NT2/D1 (cell line): ENCODE measurements at places on chromosomes 5 and 9.

GRCh38 chr5:134153657-134154056 lies 23.1 kb downstream of the SKP1 start:
- DNase-seq, result no peak

GRCh38 chr9:4704129-4704528 lies 24.8 kb downstream of the CDC37L1 start:
- DNase-seq, result no peak

DNA sequence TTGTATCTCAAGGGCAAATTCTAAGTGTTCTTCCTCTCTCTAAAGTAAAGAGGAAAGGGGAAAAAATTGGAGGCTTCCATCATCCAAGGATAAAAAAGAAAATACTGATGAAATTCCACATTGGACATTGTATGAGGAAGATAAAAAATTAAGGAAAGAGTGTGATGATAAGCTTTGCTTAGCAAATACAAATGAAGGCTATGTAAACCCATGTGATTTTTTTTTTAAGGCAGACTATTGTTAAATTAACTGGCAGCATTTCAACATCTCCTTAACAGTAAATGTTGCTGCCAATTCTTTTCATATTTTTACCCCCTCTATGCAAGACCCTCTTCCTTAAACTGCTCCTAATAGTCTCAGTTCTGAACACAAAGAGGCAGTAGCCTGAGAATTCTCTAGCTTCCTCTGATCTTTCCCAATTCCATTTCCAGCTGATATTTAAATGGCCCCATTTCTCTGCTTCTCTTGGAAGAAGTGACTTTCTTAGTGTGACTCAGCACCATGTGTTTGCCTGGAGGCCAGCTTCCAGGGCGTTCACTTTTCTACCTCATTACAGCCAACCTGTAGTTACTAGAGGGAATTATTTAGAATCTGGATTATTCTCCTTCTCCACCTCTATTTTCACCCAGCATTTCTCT lies 159.7 kb downstream of the TLE1 start:
- DNase-seq, result peak; percentile 16

DNA sequence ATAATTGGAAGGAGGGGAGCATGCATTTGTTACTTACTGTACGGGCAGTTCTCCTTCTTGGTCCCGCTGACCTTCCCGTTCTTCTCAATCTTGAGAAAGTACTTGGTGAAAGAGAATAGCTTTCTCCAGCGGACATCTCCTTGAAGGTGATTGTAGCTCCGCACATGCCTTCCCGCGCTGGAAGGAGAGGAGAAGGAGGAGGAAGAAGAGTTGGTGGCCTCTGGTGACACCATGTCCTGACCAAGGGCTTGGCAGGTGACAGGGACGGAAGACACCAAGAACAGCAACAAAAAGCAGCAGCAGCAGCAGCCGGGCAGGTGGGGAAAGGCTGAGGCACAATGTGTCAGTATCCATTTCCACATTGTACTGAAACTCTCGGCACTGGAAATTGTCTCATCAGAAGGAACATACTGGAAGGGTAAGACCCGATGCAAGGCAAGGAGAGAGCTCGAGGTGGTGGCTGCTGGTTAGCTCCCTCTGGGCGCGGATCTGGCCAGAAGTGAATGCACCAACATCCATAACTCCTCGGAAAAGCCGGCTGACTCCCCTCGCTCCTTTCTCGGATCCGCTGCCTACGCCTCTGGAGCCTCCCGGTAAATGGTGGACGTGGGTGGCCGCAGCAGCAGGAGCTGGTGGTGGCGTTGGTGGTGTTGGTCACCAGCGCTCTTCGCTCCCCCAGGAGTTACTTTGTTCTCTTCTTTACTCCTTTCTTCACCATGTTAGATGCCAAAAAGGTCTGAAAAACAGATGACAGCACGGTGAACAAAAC lies 715 bp downstream of the FGF10 start:
- DNase-seq, result no peak

DNA sequence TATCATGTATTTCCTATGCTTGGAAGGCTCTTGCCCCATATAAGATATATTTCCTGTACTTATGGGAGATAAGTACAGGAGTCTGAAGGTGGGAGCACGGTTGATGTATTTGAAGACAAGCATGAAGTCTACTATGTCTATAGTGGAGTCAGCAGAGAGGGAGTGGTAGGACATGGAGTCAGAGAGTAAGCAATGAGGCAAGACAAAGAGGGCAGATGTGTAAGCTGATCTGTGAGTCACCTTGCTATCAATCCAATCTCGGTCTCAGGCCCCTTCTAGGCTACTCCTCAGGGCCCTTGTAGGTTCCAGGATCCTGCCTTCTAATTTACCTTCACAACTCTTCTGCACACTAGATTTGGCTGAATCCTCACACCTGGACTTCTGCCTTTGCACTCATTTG lies 105.5 kb downstream of the MACIR start:
- DNase-seq, result no peak

DNA sequence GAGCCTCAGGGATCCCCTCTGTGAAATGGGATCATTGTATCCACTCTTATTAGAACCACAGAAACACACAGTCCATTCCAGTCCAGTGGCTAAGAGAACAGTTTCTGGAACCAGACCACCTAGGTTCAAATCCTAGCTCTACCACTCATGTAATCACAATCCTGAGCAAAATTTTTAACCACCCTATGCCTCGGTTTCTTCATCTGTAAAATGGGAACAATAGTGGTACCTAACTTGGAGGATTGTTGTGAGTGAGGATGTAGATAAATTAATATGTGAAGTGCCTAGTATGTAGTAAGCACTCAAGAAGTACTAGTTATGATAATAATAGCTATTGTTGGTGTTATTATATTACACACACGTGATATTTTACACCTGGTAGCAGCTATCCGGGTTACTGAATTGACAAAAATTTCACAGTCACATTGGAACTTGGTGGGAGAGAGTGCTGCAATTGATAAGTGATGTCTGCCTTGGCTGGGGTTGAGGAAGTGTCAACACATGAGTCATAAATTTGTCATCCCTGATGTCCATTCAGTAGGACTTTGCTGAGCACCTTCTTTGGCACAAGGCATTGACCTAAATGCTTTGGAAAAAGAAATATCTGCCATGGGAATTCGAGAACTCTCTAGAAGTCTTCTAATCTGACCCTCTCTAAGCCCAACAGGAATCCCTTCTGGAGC lies 68.4 kb downstream of the COL27A1 start:
- DNase-seq, result peak; percentile 33

DNA sequence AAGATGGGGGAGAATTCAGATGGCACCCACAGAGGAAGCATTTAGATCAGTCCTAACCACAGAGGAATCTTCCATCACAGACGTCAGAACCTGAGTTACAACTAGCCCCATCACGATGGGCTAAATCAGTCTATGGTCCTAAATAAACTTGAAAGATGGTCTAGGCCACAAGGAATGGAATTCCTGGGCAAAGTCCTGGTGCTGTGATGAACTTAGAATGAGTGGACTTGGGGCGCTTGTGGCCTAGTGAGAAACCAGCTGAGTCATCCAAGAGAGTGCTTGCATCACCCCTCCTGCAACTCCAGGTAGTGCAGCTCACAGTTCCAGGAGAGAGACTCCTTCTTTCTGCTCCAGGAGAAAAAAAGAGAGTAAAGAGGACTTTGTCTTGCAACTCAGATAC lies 722.9 kb upstream of the RGMB start:
- DNase-seq, result no peak

- no peak for DNase-seq
Measured at GRCh38 chr5:172725785-172726184, 45.2 kb downstream of the DUSP1 start.

GRCh38 chr5:126531543-126532120 lies 63.4 kb downstream of the ALDH7A1 start:
- DNase-seq, result no peak

DNA sequence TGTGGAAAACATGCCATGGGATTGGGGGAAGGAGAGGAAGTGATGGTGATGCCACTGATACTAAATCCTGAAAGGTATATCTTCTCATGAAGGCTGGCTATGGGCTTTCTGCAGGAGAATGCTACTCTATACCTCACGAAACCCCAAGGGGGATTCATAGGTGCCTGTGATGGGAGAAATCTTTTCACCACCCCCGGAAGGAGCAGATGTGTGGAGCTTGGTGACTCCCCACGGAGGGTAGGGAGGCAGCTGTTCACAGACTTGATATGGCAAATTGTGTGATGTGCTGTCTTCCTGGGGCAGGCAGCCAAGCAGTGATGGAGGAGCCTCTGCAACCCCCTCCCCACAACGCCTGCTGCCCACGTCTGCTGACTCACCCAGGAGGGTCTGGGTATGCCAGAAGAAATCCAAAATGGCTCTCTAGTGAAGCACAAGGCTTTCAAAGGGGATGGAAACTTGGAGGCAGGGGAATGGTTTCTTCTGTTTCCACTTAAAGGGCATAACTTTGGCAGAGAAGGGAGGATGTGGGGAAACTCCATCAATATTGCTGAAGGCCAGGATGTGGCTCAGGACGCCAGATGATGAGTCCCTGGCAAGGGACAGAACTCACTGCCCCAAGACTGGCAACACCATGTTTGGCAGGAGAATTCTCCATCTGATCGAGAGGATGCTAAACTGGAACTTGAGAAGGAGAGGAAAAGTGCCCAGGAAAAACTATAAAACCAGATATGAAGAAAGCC lies 188.3 kb downstream of the GABBR2 start:
- DNase-seq, result no peak

- no peak for DNase-seq
Measured at GRCh38 chr9:15220658-15221318, 86.2 kb downstream of the TTC39B start.

DNA sequence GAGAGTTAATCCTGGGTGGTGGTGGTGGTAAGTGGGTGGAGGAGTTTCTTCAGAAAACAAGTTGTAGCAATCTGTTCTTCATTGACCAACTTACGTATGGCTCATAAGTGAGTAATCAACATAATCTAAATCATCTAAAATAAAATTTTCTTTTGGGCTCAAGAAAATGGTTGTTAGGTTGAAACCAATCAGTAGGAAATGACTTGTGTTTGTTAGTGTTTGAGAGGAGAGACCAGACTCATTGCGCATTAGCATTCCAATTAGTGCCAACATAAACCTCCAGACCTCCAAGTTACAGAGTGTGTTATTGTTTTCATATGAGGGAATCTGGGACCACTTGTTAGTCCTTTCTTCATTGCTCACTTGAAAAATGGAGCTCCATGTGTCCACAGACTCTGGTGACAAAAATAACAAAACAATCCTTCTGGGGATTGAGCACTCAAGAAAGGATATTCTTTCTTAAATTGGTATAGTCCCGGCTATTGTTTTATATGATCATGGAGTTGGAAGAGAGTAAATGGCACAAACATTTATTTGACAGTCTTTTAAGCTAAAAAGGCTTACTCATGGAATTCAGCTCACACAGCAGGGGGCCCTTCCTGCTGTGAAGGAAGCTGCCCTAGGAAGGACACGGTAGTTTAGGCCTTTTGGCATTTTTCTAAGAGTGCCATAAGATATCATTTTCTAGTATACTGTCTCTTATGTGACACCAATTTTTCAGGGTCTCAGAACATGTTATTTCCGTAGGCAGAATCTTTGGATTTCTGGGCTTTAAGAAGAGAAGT lies 441.1 kb downstream of the EBF1 start:
- peak; percentile 18 for DNase-seq

DNA sequence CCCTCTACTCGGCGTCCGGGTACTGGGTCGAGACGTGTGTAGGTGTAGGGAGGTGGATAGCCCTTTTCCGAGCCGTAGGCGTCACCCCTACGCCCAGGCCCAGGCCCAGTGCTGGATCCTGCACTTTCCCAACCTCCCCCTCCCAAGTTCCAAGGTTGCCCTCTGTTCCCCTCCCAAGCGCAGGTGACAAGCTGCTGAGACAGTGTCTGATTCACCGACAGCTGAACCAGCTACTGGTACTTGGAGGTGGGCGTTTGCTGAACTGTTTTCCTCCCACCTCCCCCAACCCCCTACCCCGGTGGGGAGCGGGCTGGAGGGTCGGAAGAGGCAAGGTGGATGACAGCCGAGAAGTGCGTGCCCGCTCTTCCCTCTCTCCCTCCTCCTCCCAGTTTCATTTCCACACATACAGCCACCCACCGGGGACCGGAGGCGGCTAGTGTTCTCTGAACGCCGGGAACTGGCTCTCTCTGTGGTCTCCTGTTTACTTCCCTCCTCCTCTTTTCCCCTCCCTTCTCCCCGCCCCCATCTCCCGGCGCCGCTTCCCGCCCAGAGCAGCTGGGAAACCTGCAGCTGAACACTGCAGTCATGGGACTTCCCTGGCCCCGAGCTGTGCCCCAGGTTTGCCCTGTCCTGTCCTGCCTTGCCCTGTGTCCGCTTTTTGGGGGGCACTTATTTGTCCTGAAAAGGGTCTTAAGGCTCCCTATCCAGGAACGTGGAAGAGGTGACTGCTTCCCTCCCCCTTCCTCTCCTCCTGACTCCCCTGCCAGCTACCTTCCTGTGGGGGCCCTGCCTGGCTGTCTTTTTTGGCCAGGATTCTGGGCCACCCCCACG lies 6.2 kb upstream of the KLF9 start:
- DNase-seq, result peak; percentile 62

DNA sequence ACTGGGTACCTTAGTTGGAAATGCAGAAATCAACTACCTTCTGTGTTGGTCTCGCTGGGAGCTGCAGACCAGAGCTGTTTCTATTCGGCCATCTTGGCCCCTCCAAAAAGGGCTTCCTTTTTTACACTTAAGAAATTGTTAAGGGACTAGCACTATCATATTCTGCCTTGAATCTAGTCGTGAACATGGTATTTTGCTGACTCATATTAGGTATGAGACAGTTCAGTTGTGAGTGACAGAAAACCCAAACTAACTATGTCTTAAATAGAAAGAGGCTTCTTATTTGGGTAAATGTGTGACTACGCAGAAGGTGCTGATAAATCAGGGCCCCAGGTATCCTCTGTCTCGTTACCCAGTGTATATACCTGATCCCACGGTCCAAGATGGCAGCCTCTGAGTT lies 298.2 kb downstream of the EDIL3 start:
- no peak for DNase-seq

DNA sequence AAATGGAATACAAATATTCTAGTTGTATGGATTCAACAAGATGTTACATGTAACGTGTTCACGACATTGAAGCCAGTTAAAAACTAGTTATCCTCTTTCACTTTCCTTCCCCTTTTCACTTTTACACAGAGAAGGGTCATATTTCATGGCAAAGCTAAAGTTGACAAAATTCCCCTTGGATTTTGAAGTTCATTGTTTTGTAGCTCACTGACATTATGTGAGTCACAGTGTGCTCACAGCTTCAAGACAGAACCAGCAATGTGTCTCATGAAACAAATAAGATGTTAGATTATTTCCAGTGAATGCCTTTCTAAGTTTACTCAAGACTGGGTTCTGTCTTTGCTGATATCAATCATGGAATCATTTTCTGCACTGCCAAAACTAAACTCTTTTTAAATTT lies 535.5 kb upstream of the GRIN3A start:
- DNase-seq, result no peak

DNA sequence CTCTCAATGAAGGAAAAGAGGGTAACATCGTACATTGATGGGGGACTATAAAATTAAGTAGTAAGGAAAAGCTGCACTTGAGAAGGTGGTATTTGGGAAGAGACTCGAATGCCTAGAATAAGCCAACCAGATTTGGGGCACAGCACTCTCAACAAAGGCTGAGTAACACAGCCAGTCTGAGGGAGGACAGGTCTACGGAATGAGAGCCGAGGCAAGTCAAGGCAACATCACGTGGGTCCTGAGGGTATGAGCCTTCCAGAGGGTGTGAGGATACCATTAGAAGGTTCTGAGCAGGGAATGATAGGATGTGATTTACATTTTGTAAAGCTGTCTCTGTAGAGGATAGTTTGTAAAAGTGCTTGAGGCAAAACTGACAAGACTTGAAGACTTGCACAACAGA lies 434.1 kb downstream of the RAB3C start:
- no peak for DNase-seq

GRCh38 chr5:96775050-96775449 lies 32.7 kb downstream of the ERAP1 start:
- DNase-seq, result no peak

GRCh38 chr5:167140548-167141291 lies 1150.7 kb upstream of the WWC1 start:
- DNase-seq, result no peak
